Activated T-helper 1 cell treated with Interleukin-2 at 50 U/mL for 16 hours (primary cell): ENCODE measurements at places on chromosomes 7 and 10.

GRCh38 chr7:45181991-45182855 is 24.6 kb downstream of the RAMP3 start:
- DNase-seq = no peak

DNA sequence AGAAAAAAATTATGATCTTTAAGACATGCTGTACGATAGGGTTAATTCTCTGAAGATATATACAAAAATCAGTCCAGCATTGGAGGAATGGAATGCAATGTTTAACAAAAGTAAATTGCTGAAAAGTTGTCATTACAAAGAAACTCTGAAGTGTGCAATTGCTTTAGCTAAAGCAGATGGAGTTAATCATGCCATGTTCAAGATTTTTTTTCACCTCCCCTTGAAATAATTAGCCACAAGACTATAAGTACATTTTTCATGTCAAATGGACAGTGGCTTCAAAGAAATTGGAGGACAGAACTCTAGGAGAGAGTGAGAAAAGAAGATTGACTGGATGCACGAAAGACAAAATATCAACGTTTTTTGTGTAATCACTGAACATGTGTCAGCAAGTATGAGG is 63.1 kb upstream of the MEOX2 start:
- no peak for DNase-seq

DNA sequence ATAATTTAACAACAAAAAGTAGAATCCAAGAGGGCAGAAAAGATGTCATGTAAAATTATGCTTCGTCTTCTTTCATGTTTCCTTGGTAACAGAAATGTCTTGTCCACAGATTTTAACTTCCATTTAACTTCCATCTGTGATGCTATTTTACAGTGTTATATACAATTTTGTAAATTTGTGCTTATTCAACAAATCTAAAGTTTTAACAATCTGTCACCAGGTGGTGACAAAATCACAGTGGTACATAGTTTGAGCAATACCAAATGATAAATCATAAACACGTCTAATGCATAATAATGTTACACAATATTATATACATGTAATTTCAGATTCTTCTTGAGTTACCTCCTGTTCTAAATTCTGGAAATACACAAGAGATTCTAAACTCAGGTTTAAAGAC is 784.4 kb upstream of the CELF2 start:
- DNase-seq = no peak

- no peak for DNase-seq
These were observed 586.5 kb downstream of the LRMDA start for GRCh38 chr10:76017733-76018433.

DNA sequence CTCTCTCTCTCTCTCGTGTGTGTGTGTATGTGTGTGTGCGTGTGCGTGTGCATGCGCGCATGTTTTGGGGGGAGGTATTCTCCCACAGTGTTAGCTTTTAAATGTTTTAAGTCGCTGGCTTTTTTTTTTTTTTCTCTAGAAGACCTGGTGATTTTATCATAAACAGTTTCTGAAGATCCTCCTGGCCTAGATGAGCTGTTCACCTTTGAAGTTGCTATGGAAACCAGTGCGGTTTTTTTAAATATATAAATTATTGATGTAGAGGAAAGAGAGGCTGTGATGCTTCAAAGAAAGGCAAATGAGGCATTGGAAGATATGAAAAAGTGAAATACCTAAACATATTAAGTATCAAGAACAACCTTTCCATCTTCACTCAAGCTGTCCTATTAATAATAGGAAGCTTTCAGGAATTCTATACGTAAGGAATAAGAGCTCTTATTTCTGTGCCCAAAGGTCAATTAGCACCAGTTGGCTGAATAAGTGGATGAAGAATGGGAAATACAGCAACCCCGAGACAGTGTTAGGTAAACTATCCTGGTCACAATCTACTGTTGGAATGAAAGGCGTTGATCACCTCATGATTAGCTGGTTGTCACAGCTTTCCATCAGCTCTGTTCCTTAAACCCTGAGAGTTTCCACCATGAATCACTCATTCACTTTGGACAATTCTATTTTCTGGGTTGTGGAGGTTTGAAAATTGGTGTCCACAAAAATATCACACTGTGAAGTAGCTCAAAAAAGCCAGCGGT is 66.5 kb upstream of the SLC35G1 start:
- DNase-seq = no peak

GRCh38 chr7:134945691-134946090 is 40.6 kb upstream of the AGBL3 start:
- DNase-seq = no peak

GRCh38 chr10:125415006-125415633 is 254.8 kb upstream of the CTBP2 start:
- no peak for DNase-seq

DNA sequence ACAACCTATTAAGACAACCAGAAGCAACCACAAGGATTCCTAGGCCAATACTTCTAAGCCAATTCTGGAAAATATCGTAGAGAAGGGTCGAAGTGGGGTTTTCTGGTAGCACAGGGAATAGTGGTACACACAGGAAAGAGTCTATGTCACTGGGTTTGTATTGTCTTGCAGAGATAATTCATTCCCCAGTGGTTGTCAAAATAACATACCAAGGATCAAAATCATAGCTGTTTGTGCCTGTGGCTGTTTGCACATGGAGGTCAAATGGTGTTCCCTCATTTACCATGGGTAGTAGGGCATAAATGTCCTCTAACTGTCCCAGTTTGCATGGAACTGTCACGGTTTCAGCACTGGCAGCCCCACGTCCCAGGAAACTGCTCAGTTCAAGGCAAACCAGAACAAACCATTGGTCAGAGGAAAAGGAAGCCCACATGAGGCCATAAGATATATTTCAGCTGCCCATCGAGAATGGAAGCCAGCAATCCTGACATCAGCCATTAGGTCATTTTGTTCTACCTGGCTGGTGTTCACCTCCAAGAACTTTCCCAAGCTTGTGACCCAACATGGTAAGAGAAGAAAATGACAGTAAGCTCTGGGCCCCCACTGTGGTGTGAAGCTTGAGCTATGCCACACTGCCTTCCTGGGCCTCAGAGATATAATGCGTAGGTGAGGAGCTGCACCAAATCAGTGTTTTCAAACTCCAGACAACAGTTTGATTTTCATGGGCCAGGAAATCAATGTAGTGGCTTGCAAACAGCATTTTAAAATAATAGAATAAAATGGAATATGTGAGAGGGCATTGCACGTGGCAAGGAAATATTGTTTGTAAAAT is 53.9 kb upstream of the NFE2L3 start:
- DNase-seq = no peak

GRCh38 chr7:54846273-54846672 is 87.3 kb upstream of the SEC61G start:
- DNase-seq = no peak

DNA sequence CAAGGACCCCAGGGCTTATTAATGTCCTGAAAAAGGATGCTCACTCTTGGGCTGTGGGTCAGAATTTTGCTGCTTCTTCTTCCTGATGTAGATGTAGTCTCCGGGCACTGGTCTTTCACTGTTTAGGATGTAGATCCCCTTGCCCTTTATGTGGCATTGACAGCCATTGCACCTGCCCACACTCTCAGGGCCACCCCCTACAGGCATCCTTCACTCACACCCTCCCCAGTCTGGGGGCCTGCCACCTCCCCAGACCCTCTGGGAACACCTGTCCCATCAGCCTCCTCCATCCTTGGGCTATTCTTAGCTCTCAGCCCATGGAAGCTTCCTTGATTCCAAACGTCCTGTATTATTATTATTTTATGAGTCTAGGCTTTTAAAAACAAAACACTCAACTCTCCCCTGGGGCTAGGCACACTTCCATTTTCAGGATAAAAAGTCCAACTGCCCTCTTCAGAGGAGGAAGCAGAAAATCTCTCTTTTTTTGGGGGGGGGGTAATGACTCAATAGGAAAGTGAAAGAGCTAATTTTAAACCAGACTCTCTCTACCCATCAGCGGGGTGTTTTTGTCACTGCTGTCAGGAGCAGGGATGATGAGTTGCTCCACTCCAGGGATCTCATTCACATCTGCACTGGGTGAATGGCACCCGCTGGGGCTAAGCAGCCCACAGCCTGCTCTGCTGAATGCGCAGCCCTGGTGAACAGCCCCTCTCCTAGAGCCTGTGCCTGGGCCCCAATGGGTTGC is 11.5 kb upstream of the KLRG2 start:
- no peak for DNase-seq

- DNase-seq = no peak
These were observed 43.9 kb upstream of the C1QL3 start for GRCh38 chr10:16565604-16566003.

- DNase-seq = no peak
These were observed 2.7 kb downstream of the HBP1 start for GRCh38 chr7:107171496-107171895.

- DNase-seq = no peak
These were observed 178.7 kb downstream of the CACNA2D1 start for GRCh38 chr7:82264783-82265305.

DNA sequence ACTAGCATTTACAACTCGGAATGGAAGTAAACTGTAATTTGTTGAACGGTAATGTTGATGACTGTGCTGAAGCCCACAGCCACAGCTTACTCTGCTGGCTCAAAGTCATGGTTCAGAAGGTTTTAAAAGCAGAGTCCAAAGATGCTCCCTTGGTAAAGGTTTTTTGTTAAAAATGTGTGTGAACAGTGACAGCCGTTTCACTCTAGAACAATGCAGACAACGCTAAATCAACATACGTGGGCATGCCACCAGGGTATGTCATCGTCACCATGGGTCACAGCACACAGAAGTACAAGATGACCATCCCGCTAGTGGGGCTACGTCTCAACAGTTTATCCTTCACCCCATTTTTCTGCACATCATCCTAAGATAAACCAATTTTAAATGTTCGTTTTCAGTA is 106.5 kb upstream of the LANCL2 start:
- no peak for DNase-seq

DNA sequence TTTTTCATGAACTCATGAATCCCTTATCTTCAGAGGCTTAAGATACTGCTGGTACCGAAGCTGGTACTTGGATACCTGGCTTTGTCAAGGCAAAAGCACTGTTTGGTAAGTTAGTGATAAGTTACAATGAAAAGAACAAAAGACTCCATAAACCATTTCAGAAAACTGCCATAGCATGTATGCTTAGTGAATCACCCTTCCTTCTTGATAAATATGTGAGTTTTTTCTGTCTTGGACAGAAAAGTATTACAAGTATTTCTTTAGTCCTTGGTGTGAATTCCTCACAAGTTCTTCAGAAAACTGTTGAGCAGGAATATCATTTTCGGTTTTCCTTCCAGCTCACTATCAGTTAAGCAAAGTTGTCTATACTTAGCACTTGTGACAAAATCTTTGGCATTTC is 25.6 kb downstream of the PUS7 start:
- DNase-seq = no peak

- no peak for DNase-seq
These were observed at the start of gene MNX1 for GRCh38 chr7:157010588-157011332. Gene MNX1, minus strand, starts transcription at chr7:157010663. Its CDS starts 313 bp downstream, at chr7:157010350.

DNA sequence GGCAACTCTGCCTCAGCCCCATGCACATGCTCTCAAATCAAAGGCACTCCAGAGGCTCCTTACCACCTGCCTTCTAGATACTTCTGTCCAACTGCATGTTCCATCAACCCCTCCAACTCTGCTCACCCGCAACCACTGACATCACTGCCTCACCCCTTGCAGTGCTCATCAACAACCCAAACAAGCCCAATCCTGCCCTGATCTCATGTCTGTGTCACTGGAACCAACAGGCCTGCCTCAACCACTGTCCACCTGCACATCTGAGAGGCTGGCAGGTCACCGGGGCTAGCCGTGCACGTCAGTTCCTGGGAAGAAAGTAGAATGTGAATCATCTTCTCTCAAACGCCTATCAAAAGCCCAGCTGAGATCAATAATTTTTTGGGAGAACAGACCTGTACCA is 33.3 kb downstream of the CTBP2 start:
- no peak for DNase-seq

DNA sequence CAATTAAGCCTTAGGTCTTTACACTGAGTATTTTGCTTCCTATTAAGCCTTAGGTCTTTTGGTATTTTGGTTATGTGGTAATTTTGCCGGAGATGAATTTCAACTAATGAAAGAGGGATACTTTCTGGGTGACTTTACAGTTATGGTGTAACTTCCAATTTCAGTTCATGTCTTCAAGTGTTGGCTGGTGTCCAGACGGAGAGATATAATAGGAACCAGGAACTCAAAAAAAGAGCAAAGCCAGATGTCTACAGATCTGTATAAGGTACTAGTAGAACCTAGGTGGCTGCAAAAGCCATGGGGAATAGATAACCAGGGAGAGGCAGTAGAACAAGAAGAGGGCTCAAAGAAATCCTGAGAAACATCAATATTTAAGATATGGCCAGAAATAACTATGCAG is 12.3 kb downstream of the ERCC6 start:
- DNase-seq = no peak

GRCh38 chr7:2452643-2453270 is 23.4 kb downstream of the GRIFIN start:
- no peak for DNase-seq

- DNase-seq = no peak
These were observed 8.0 kb downstream of the DNAJC1 start for GRCh38 chr10:21995557-21995956.

GRCh38 chr7:138125598-138126111 is 49.4 kb downstream of the AKR1D1 start:
- DNase-seq = no peak

GRCh38 chr10:131746241-131746711 is 154.5 kb upstream of the PPP2R2D start:
- DNase-seq = no peak

DNA sequence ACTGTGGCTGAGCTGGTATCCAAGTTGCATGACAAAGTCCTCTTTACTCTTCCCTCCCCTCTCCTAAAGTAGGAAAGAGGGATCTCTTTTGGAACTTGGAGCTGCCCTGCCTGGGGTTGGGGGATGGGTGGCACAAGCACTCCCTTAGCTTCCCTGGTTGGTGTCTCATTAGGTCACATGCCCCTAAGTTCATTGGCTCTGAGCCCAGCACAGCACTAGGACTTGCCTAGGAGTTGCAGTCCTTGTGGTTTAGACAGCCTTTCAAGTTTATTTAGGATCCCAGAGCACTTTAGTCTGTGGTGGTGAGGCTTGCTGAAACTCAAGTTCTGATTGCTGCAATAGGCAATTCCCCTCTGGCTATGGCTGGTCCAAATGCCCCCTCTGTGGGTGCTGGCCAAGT is 281.4 kb downstream of the NXPH1 start:
- DNase-seq = no peak

GRCh38 chr7:106720641-106721040 is 59.7 kb upstream of the CCDC71L start:
- DNase-seq = no peak

GRCh38 chr10:107152087-107152486 is 12.4 kb downstream of the SORCS1 start:
- no peak for DNase-seq

- DNase-seq = no peak
These were observed 35.4 kb upstream of the CDK14 start for GRCh38 chr7:90560730-90561129.
